Germinal center (tissue), 1 donor: ENCODE measurements at places on chromosomes 12 and 14.

DNA sequence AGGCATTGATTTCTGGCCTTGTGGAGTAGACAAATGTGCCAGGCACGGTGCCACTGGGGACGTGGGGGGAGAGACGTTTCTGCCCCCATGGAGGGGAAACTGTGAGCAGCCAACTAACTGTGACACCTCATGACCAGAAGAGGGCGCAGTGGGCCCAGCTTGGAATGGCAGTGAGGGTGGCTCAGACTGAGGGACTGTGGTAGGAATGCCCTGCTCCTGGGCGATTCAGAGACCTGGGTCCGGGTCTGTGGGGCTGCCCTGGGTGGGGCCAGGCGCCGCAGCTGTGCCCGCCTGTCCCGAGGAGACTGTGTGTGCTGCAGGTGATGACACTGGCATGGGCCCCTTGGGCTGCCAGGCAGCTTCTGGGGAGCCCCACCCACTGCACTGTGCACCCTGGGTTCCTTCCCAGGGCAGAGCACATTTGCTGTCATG, 60.6 kb downstream of the SLC25A47 start:
- peak; percentile 65 for DNase-seq

GRCh38 chr14:49424436-49425331, 161.5 kb downstream of the RPS29 start:
- DNase-seq = no peak

- DNase-seq = no peak
Observed at GRCh38 chr12:92968176-92968813, 39.2 kb upstream of the EEA1 start.

- peak; percentile 77 for DNase-seq
Observed at GRCh38 chr14:89365061-89365801, 51.8 kb downstream of the FOXN3 start.
